Ascending aorta (tissue), 2 donors: ENCODE measurements at places on chromosomes 2 and 18. TPM values are rescaled to one million over a fixed set of nuclear protein-coding genes. Genes with fewer than 3 reads are reported as not detected.

Gene SCYGR4
- not detected for total RNA-seq

DNA sequence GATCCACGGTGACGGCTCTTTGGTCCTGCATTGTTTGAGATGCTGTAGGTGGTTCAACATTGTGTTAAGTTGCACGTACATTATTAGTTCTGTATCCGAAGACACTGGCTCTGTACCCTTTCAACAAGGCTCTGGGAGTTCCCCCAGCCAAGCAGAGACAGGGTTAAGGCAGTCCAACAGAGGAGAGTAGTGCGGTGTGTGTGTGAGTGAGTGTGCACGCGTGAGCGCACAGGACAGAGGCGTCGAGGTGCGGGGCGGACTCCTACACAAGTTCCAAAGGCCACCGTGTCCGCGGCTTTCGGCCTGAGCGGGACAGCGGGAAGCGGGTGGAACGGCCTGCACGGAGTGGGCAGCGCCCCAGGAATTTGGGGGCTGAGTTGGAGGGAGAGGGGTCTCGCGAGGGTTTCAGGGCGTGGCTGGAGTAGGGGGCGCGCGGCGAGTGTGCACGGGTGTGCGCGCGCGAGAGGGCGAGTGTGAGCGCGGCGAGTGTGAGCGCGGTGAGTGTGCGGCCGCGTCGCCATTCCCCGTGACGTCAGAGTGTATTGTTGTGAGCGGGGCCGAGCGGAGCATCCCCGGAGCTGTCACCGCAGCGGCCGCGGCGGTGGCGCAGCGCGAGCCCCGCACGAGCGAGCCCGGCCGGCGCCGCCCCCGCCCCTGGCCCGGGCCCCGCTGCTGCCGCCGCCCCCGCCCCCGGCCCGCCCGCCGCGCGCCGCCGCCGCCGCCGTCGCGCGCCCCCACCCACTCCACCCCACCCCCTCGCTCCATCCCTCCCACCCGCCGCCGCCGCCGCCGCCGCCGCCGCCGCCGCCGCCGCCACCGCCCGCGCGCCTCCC, at the start of gene ASXL3:
TSS of gene ASXL3 (plus strand) at position 535 of the 833 bp plus-strand sequence. CDS start 413 bp downstream, outside the sequence.
- no peaks in the 10 kb centered on the region for H3K27me3 ChIP-seq
- DNase-seq: peak; percentile 76
- H3K4me3 ChIP-seq: peak within 1 kb of the TSS; percentile 93
- peak within 1 kb of the TSS; percentile 92 for H3K27ac ChIP-seq

DNA sequence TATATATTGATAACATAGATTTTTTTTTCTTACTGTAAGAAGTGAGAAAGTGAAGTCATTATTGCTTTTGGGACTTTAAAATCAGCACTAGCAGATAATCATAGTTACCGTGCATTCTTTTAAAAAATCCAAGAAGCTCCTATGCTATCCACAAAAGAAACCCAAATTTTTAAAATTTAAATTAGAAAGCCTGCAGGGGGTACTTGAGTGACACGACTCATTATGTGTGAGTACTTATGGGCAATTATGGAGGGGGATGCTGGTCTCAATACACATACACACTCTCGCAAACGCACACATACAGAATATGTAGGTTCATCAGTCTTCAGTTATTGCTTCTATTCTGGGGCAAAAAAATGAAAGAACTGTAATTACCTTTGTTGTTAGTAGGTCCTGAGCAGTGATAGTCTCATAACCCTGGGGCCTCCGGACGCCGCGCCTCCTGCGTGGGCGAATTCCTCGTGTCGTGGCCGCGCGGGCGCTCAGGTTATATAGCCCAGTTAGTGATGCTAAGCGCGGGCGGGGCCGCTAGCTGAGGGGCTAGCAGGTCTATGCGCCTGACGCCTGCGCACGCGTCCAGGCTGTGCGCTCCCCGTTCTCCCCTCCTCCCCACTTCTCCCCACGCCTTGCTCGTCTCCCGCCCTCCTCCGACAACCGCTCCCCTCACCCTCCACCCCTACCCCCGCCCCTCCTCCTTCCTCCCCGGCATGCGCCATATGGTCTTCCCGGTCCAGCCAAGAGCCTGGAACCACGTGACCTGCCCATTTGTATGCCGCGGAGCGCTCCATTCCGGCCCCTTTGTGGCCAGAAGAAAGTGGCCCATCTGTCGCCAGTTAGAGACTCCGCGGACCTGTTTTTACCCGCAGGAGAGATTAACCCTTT, at the start of gene NEUROD1:
TSS of gene NEUROD1 (minus strand) at position 463 of the 882 bp plus-strand sequence. CDS start 1,657 bp downstream, outside the sequence.
- no peaks in the 10 kb centered on the region for H3K36me3 ChIP-seq
- DNase-seq: no peak
- H3K4me3 ChIP-seq: no peak within 1 kb of the TSS
- H3K4me1 ChIP-seq: peaks cover 8% of the 10 kb centered on the region

Gene C2orf68
- total RNA-seq: 1.6 TPM

DNA sequence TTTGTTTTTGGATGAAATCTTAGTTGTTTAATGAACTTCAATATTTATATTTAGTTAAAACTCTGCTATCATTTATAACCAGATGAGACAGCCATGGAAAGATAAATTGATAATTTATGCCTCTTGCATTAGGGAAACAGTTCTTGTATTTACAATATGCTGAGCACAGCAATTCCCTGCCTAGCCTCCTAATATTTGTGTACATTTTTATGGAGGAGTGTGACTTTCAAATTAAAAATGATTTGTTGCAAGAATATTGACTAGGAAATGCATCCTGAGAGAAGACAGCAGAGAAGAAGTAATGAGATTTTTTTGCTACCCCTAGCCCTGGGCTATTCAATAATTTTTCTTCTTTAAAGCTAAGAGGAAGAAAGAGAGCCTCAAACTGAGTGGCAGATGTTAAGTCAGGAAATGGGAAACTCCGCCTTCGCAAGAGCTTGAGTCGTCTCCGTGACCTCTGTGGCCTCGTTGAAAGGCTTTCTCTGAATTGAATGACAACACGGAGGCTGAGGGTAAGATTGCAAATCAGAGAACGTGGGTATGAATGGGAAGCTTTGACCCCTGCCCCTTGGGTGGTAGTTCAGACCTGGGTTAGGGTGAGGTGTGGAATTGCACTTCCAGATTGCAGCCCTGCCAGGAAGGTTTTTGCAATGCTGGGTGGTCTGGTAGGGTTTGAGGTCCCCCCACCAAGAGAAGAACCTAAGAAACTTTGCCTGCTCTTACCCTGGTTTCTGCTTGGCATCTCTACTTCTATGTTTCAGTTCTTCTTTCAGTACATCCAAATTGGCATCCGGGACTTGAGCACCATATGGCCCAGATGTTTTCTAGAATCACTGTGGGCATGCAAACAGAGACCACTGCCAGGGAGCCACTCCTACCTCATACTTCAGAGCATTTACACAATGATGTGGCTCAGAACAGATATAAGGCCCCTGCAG, 210.3 kb upstream of the RBMS1 start:
- no peaks in the 10 kb centered on the region for H3K36me3 ChIP-seq
- no peak for DNase-seq
- no peak overlapping the region for H3K4me3 ChIP-seq

GRCh38 chr2:70029814-70030409, 57.4 kb upstream of the PCBP1 start:
- peak overlapping the region; percentile 12 for H3K4me3 ChIP-seq
- peak; percentile 51 for DNase-seq
- H3K27ac ChIP-seq: peak overlapping the region; percentile 89
- H3K27me3 ChIP-seq: no peaks in the 10 kb centered on the region
- peaks cover 9% of the 10 kb centered on the region for H3K36me3 ChIP-seq

GRCh38 chr18:49788327-49788898, 24.9 kb downstream of the ACAA2 start:
- H3K27me3 ChIP-seq: no peaks in the 10 kb centered on the region
- H3K36me3 ChIP-seq: peaks cover 76% of the 10 kb centered on the region
- no peak overlapping the region for H3K4me3 ChIP-seq
- no peaks in the 10 kb centered on the region for H3K4me1 ChIP-seq
- H3K27ac ChIP-seq: no peak overlapping the region

DNA sequence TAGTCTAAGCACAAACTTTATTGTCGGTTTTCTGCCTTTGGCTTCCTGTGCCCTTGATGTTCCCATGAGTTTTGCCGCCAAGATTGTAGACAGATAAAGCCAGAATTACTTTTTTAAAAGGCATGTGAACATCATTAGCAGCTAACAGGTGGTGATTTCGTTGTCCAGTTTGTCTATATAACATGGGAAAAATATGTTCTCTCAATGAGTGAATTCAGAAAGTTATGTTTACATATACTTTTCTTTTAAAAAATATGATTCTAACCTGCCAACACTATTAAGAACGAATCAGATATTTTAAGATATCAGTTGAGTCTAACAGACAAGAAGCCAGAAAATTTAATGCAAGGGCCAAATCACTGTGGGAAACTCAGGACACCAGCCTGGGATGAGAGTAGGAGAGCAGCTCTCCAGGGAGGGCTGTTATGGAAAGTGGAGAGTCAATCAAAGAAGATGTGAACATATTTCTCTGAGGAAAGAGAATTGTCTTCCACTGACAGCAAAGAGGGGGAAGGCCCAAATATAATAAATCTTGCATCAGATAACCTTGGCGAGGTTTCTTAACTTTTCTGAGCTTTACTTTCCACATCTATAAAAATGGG, 311.3 kb downstream of the ARHGAP15 start:
- H3K27me3 ChIP-seq: no peaks in the 10 kb centered on the region
- no peak for DNase-seq
- H3K4me3 ChIP-seq: no peak overlapping the region
- H3K27ac ChIP-seq: no peak overlapping the region

DNA sequence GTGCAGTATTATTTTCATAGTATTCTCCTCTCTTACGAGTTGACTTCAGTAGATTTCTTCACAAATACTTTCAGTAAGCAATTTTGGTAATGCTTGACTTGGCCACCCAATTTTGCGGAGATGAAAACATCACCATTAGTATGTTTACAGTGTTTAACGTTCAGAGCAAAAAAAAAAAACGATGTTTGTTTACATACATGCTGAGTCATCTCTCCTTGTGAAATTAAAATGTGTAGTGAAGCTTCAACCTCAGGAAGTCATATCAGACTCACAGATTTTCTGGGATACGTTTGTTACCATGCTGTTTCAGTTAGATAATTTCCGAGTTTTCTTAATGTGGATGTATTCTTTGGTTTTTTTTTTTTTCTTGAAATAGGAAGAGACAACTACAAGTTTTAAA, 100.1 kb downstream of the CTNNA2 start:
- DNase-seq: no peak
- H3K4me1 ChIP-seq: no peaks in the 10 kb centered on the region
- no peak overlapping the region for H3K4me3 ChIP-seq
- H3K27ac ChIP-seq: no peak overlapping the region
- H3K36me3 ChIP-seq: no peaks in the 10 kb centered on the region

Gene IGFBP2
- total RNA-seq: 1,691 TPM

DNA sequence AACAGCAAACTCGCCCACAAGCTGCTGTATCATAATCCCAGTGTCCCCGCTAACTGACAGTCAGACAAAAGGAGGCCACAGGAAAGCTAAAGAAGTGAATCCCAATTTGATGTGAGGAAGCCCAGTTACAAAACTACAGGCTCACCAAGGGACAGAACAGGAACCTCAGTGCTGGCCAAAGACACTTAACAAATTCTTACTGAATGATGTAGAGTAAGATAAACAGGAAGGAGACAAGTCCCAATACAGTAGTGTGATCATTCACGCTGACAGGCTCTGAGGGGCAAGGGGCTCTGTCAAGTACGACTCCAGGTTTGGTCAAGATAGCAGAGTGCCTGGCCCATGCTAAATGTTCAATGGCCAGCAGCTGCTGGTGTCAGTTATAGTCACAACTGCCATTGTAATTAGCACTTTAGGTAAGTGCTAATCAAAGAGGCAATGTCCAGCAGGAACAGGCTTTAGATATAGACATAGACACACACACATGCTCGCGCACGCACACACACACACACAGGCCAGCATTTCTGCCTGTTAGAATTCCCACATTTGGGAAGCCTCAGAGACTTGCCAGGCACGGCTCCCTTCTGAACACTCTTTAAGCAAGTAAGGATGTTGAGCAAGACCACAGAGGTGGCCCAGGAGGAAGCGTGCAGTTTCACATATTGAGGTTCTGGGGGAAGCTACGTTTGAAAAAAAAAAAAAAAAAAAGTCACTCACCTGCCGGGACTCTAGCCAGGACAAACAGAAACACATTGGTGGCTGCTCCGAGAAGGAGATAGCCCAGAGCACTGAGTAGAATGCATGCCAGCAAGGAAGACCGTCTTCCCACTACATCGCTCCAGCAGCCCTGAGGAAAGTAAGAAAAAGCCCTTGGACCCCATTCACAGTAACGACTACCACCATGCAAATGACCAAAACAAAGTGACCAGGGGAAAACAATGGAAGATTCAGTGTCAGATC, 35.4 kb upstream of the TMEM182 start:
- H3K36me3 ChIP-seq: peaks cover 50% of the 10 kb centered on the region
- no peak overlapping the region for H3K4me3 ChIP-seq

DNA sequence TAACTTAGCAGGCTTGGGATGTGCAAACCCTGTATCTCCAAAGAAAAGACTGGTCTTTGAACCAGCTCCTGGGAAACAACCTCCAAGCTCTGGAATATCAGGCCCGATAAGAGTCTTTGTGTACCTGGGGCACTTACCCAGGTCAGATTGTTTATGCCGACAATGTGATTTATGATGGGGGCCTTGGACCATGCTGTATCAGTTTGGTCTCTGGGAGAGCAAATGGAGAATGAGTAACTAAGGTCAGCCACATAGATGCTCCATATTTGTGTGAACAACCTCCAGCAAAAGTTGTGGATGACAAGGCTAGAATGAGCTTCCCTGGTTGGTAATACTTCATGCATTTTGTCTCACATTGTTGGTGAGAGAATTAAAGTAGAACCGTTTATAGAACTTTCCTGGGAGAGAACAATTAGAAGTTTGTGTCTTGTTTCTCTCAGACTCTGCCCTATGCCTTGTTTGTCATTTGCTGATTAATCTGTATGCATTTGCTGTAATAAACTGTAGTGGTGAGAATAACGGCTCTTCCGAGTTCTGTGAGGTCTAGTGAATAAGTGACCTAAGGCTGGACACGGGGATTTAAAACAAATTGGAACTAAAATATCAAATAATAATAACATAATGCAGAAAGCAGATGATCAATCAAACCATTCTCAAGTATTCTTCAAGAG, 259.1 kb downstream of the XIRP2 start:
- no peak for DNase-seq
- no peak overlapping the region for H3K4me3 ChIP-seq
- no peak overlapping the region for H3K27ac ChIP-seq
- no peaks in the 10 kb centered on the region for H3K4me1 ChIP-seq
- H3K27me3 ChIP-seq: no peaks in the 10 kb centered on the region

- DNase-seq: no peak
- H3K4me1 ChIP-seq: no peaks in the 10 kb centered on the region
- no peaks in the 10 kb centered on the region for H3K27me3 ChIP-seq
- H3K4me3 ChIP-seq: no peak overlapping the region
Observed at GRCh38 chr2:41711736-41712135, 336.1 kb upstream of the PKDCC start.

DNA sequence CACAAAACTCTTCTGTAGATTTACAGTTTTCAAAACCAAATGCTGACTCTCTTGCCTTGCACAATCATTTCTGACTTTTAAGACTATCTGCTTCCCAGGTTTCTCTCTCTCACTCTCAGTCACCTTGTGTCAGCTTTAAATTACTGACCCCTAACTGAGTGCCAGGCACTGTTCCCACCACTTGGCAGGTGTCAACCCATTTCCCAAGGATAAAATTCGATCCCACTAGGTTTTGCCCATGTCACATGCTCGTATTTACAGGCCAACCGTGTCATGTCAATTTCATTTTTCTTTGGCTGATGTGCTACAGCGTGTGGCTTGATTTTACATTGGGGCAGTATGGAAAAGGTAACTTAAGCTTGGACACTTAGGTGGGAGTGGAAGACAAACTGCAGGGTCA, 26.1 kb upstream of the LMAN1 start:
- no peak overlapping the region for H3K27ac ChIP-seq
- no peaks in the 10 kb centered on the region for H3K4me1 ChIP-seq
- no peak for DNase-seq
- H3K36me3 ChIP-seq: no peaks in the 10 kb centered on the region

Gene ANKRD30BL
- not detected for total RNA-seq

GRCh38 chr2:68428746-68429145, 38.3 kb downstream of the FBXO48 start:
- H3K27me3 ChIP-seq: no peaks in the 10 kb centered on the region
- DNase-seq: no peak
- H3K27ac ChIP-seq: no peak overlapping the region
- no peaks in the 10 kb centered on the region for H3K36me3 ChIP-seq
- no peak overlapping the region for H3K4me3 ChIP-seq
